Stimulated activated CD8-positive, alpha-beta memory T cell treated with anti-CD3 and anti-CD28 coated beads, Interleukin-12 subunit alpha, Interleukin-12 subunit beta, amount 100 ng/mL, for 4 hours (primary cell): ENCODE measurements at places on chromosomes 13 and 19.

GRCh38 chr13:30125422-30126073, 181.8 kb downstream of the KATNAL1 start:
- no peak for DNase-seq

DNA sequence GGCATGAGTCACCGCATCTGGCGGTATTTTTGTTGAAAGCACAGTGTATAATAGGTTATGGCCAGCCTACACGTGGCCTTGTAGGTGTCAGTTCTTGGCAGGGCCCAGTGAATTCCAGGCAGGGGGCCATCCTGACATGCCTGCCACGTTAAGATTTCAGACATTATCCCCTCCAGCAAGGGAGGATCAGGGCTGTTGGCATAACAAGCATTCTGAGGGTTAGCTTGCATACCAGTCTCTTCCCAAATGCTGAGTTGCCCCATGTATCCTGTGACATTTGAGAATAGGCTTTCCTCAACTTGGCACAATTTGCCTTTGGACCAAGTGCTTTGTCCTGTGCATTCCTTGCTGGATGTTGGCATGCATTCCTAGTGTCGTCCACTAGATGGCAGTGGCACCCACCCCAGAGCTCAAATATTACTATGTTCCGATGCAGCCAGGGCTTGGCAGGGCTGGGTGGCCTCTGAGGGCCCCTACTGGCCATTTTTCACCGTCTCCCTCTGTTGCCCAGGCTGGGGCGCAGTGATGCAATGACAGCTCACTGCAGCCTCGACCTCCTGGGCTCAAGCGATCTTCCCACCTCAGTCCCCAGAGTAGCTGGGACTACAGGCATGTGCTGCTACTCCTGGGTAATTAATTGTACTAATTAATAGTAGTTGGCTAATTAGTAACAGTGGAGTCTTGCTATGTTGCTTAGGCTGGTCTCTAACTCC, 31.2 kb downstream of the NLRP12 start:
- DNase-seq: peak; percentile 46

DNA sequence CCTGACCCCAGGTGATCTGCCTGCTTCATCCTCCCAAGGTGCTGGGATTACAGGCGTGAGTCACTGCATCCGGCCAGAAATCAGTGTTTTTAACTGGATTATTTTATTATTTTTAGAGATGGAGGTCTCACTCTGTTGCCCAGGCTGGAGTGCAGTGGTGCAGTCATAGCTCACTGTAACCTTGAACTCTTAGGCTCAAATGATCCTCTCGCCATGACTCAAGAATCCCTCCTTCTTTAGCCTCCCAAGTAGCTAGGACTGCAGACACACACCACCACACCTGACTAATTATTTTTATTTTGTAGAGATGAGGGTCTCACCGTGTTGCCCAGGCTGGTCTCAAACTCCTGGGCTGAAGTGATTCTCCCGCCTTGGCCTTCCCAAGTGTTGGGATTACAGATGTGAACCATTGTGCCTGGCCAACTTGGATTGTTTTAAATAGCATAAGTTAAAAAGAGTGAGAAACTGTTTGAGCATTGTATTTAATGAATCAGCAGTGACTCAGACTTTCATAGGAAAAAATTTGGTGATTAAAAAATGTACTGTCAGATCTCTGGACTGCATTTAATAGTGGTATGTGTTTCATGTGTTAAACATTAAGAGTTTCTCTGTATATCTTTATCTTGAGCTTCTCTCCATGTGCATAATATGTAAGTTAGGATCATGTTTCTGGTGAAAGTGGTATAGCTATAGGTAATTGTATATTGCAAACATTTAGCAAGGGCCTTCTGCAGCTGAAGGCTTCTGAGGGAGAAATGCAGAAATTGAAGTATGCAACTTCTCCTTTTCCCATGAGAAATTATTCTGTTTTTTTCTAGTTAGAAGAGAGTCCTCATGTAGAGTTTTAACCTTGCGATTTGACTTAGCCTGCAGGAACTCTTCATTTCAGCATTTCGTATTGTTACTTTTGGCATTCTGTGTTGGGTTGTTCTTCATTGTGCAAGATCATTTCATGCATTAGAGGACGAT, 121.2 kb downstream of the PCCA start:
- no peak for DNase-seq

DNA sequence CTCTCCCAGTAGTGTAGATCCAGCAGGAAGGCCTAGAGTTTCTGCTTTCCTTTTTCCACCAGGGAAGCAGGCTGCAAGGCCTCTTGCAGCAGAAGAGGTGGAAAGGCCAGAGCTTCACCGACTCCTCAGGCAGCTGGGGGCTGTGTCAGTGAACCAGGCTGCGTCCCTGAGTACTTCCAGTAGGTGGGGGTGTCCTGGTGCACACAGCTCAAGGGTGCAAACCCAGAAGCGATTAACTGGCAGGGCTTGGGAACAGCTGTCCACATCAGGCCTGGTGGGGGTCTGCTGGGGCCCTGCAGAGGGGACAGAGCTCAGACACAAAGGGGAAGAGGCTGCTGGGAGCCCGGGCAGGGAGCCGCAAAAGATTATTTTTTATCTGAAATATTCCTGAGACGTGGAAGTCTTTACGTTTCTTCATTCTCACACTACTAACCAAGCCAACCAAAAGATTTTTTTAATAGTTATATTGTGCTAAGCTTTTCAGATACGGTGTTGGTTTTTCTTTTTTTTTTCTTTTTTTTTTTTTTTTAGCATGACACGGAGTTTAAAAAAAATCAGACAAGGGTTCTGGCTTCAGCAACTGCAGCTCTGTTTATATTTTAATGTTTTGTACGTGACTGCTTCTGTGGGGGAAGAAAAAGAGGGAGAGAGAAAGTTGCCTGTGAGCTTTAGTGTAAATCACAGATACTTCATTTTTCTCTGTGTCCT, 11.0 kb downstream of the TSHZ3 start:
- DNase-seq: no peak

DNA sequence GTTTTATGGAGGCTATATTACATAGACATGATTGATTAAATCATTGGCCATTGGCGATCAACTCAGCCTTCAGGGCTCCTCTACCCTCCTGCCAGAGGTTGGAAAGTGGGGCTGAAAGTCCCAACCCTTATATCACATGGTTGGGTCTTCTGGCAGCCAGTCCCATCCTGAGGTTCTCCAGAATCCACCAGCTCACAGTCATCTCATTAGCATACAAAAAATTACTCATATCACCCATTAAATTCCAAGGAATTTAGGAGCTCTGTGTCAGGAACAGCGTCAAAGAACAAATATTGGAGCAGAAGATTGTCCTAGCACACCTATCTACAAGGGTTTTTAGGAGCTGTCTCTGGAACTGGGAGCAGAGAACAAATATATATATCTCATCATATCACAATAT, 39.4 kb upstream of the FARP1 start:
- DNase-seq: no peak

GRCh38 chr19:46963093-46963734, 56.4 kb upstream of the NPAS1 start:
- DNase-seq: no peak

GRCh38 chr19:16470911-16471811, 609 bp downstream of the EPS15L1 start:
- peak; percentile 8 for DNase-seq

GRCh38 chr13:54989418-54989817, 1960.8 kb downstream of the OLFM4 start:
- no peak for DNase-seq

- DNase-seq: no peak
These were observed 2.3 kb upstream of the ILF3 start for GRCh38 chr19:10651851-10652250.

GRCh38 chr13:66343224-66343828, 886.8 kb downstream of the PCDH9 start:
- no peak for DNase-seq

GRCh38 chr19:29271341-29271740, 58.4 kb upstream of the UQCRFS1 start:
- no peak for DNase-seq

GRCh38 chr13:108326309-108326708, 56.8 kb downstream of the TNFSF13B start:
- DNase-seq: no peak
